ENCODE measurements at places on chromosomes 1 and 21.

DNA sequence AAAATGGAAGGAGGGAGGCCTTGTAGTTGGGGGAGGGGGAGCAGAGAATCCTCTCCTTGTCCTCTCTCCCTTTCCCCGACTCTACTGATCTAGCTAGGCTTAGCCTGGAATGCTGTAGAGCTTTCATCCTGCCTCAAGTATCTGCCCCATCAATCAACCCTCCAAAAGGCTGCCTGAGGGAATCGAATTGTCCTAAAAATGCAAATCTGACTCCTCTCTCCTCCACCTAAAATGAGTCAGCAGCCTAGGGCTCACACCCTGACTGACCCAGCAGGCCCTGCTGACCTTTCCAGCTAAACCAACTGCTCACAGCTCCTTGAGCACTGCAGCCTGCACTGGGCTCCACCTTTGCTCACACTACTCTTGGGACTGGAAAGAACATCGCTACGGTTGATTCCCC, 2.8 kb downstream of the HPDL start:
- no peak for DNase-seq

DNA sequence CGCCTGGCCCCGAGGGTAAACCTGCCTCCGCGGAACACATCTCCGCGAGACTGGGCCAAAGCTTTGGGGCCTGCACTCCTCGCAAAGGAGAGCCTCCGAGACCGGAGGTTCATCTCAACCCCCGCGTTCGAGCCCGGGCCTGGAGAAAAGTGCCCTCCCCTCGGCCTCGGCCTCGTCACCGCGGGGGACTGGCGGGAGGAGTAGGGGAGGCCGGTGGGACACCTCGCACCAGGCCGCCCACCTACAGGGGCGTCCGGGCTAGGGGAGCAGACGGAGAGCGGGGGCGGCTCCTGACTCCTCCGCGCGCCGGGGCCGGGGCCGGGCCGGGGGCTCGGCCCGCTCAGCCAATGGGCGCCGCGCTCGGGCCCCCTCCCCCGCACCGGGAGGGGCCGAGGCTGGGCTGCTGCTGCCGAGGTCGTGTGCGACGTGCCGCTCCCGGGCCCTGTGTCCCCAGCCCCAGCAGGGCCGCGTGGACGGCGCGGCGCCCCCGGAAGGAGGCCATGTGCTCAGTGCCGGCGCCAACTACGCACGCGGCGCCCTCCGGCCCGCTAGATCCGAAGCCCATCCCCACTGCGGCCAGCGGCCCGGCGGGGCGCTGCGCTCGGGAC, 684 bp downstream of the SLC2A1 start:
- DNase-seq, result peak; percentile 93

- DNase-seq, result peak; percentile 21
These were observed 255.7 kb downstream of the OMA1 start for GRCh38 chr1:58290685-58291372.

DNA sequence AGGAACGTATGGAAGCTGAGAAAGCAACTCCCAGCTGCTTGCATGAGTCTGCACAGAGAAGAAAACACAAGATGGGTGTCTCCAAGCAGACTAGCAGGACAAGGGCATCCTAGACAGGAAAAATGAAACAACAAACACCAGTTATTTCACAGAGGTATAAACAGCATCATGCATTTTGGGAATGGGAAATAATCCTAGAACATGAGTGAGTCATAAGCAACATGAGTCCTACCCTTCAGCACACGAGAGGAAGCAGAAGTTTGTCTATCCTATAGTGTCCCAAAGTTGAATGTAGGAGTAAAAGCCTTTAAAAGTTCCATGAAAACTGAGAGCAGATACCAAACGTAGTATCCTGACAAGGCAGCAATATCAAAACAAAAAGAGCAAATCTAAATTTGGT, 11.3 kb upstream of the FRRS1 start:
- DNase-seq, result no peak

- DNase-seq, result peak; percentile 55
These were observed 12.3 kb downstream of the NES start for GRCh38 chr1:156664767-156665411.

DNA sequence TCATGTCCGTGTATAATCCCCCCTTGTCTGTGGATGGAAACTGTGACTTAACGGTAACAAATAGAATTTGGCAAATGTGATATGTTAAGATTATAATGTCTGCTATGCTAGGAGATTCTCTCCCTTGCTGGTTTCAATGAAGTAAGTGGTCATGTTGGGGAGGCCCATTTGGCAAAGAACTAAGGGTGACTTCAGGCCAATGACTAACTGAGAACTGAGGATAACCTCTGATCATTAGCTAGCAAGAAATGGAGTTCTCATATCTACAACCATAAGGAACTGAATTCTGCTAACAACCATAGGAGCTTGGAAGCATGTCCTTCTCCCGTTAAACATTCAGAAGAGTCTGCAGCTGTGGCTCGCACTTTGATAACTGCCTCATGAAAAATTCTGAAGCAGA, 2.3 kb downstream of the IFI44L start:
- DNase-seq, result no peak

DNA sequence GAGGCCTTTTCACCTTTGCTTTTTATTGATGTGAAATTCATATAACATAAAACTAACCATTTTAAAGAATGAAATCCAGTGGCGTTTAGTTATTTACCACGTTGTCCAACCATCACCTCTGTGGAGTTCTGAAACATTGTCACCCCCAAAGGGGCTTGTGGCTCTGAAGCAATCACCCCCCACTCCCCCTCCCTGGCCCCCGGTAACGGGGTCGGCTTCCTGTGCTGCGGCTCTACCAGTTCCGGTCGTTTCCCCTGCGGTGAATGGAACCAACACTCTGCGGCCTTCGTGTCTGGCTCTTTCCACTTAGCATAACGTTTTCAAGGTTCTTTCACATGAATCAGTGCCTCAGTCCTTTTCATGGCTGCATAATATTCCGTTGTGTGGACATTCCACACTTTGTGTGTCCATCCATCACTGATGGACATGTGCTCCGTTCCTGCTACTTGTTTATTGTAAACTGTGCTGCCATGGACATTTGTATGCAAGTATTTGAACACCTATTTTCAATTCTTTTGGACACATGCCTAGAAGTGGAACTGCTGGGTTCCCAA, 1.8 kb upstream of the ISG15 start:
- no peak for DNase-seq

DNA sequence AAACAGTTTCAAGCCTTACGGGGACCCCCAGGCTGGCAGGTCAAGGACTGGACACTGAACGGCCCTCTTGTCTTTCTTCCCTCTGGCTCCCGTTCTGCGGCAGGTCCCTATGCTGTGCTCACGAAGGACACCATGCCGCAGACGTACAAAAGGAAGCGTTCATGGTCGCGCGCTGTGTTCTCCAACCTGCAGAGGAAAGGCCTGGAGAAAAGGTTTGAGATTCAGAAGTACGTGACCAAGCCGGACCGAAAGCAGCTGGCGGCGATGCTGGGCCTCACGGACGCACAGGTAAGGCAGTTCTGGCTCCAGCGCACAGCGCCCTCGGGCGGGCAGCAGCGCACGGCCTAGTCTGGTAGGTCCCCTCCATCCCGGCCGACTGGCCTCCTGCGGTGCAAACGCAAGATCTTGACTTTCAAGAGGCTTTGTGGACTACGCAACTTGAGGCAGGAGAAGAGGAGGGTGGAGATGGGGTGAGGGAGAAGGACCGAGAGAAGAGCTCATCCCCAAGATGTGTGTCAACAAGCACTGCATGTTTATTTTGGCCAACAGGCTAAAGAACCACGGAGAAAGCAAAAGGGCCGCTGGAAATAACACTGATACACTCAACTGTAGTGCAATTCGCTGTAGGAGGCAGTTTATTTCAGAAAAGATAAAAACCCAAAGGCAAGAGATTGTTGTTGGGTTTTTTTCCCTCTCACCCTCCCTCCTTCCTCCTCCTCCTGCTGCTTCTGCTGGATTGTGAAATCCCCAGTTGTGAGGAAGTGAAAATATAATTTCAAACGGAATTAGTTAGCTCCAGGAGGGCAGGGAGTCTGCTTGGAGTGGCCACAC, 3.0 kb downstream of the HLX start:
- DNase-seq, result peak; percentile 72

DNA sequence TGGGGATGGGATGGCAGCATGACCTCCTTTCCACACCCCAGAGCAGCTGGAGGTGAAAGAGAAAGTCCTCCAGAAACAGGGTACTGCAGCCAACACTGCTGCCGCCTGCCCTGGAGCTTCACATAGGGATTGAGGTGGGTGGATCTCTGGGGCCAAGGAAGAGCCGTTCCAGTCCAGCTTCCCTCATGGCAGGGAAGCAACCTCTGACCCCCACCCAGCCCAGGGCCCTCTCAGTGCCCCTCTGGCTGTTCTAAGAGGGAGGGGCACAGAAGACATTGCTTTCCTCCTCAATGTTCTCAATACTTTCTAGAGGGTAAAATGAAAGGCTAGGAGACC, 5.7 kb downstream of the KIF21B start:
- no peak for DNase-seq

GRCh38 chr1:215911406-215911968, 344.4 kb downstream of the KCTD3 start:
- DNase-seq, result no peak

DNA sequence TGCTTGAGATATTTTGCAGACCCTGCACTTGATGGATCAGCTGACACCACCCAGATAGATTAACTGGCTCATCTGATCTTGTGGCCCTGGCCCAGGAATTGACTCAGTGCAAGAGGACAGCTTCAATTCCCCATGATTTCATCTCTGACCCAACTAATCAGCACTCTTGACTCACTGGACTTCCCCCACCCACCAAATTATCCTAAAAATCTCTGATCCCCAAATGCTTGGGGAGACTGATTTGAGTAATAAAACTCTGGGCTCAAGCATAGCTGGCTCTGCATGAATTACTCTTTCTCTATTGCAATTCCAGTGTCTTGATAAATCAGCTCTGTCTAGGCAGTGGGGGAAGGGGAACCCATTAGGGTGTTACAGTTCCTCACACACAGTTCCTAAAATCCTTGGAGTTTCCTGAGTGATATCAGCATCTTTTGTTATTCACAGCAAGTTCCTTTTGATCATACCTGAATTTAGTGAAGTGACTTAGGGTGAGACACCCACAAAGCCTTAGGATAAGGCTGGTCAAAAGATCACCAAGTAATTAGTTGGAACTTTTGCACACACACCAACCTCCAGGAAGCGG, 104.2 kb downstream of the COP1 start:
- DNase-seq, result no peak

- no peak for DNase-seq
These were observed 30.0 kb upstream of the FGGY start for GRCh38 chr1:59266927-59267293.

DNA sequence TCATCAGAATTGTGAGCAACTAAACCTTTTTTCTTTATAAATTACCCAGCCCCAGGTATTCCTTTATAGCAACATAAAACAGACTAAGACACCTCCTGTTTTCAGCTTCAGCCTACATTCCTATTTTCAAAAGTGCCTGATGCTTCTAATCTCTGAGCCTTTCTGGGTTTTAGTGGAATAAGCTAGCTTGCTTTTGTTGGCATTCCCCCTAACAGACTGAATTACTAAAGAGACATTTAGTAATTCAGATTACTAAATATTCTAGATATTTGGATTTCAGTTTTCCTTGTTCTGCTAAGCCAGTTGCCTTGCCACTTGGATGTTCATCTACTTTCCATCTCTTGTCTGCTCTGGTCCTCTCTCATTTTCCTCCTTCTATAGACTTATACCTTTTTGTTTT, 10.5 kb upstream of the GNG12 start:
- no peak for DNase-seq

DNA sequence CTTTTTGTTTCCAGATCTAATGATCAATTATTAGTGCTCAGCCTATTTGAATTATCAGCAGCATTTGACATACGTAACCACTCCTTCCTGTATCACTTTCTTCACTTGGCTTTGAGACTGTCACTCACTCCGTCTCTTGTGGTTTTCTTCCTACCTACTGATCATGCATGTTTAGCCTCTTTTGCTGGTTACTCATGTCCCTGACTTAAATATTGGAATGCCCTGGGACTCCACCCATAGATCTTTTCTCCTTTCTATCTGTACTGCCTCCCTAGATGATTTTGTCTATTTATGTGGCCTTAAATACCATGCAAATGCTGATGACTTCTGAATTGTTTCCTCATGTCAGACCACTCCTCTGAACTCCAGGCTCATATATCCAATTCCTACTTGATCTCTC, 57.7 kb upstream of the PDE4B start:
- DNase-seq, result no peak

DNA sequence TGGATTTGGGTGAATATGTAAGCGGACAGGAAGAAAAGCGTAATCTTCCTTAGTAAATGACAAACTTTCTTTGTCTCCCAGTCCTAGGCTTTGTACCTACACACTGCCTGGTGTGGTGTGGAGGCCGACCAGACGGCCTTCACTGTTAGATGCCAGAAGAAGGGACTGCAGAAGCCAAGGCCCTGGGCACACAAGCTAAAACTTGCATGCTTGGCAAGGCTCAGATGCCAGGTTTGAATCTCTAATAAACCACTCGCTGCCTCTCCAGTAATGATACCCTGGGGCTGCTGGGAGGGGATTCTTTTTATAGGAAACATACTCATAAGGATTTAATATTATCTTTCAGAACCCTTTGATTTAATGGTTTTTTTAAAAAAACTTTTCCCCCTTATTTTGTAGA, 263.8 kb downstream of the PTPRC start:
- DNase-seq, result no peak

DNA sequence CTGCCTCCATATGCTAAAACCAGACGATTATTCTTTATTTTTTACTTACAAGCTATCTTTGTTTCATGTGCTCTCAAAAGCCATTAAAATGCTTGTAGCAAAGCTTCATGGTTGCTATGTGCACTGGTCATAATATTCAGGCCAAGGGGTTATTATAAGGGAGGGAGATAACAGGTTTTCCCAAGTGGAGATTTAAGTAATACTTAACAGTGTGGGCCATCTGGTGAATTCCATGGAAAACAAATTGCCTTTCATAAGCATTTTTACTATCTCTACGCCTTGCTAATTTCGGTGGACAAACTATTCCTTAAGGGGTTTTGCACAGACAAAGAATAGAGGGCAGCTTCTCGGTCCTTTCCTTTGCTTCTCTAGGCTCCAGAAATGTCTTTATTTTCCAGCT, 137.8 kb downstream of the NUF2 start:
- DNase-seq, result no peak

Measured in right kidney (tissue), 9 donors.